ENCODE measurements at places on chromosomes 3 and 15.

DNA sequence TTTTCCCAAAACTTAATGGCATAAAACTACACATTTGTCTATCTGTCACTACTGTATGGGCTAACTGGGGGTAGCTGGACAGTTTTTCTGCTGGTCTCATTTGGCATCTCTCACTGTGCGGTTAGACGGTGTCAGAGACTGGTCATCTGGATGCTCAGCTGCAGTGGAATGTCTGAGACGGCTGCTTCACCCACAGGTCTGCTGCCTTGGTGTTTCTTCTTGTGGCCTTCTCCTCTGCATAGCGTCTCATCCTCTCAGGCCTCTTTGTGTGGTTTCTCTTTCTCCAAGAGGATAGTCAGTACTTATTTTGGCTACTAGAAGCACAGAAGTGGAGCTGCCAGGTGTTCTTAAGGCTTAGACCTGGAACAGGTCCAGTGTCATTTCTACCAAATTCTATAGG is 35.9 kb upstream of the GOLGA6L9 start:
- DNase-seq = no peak

GRCh38 chr3:99659032-99659431 is 20.6 kb downstream of the COL8A1 start:
- no peak for DNase-seq

GRCh38 chr3:79167651-79168416 is 600.0 kb downstream of the ROBO1 start:
- no peak for DNase-seq

DNA sequence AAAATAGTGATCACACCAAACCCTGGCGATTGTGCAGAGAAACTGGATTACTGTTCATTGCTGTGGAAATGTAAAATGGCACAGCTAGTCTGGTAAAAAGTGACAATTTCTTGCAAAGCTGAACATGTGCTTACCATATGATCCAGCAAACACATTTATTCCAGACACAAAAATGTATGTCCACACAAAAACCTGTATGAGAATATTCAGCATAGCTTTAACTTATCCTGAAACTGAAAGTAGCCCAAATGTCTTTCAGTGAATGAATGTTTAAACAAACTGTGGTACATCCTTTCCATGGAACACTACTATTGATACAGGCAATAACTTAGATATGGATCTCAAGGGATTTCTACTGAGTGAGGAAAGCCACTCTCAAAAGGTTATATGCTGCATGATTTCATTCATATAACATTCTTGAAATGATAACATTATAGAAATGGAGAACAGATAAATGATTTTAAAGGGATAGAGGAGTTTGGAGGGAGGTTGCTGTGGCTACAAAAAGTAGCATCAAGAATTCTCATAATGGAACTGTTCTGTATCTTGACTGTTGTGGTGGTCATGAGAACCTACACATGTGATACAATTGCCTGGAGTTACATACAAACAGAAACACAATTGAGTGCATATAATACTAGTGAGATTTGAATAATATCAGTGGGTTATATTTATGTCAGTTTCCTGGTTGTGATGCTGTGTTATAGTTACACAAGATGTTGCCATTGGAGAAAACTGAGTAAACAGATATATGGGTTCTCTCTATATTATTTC is 70.7 kb upstream of the DPH6 start:
- no peak for DNase-seq

DNA sequence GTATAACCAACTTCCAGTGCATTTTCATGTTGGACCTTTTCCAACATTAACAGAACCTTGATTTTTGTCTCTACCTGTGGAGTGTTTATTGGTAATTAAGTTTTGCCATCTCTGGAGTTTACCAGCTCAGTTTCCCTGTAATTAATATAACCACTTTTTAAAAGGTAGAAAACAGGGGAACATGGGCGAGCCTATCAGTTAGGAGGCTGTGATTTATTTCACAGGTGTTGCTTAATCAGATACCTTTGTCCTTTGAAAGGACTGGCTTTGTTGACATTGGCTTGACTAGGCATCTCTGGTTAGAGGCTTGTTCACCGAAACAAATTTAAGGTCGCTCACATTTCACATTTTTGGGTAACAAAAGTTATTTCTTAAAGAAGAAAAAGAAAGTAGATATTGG is 622 bp downstream of the NAALADL2 start:
- DNase-seq = no peak

DNA sequence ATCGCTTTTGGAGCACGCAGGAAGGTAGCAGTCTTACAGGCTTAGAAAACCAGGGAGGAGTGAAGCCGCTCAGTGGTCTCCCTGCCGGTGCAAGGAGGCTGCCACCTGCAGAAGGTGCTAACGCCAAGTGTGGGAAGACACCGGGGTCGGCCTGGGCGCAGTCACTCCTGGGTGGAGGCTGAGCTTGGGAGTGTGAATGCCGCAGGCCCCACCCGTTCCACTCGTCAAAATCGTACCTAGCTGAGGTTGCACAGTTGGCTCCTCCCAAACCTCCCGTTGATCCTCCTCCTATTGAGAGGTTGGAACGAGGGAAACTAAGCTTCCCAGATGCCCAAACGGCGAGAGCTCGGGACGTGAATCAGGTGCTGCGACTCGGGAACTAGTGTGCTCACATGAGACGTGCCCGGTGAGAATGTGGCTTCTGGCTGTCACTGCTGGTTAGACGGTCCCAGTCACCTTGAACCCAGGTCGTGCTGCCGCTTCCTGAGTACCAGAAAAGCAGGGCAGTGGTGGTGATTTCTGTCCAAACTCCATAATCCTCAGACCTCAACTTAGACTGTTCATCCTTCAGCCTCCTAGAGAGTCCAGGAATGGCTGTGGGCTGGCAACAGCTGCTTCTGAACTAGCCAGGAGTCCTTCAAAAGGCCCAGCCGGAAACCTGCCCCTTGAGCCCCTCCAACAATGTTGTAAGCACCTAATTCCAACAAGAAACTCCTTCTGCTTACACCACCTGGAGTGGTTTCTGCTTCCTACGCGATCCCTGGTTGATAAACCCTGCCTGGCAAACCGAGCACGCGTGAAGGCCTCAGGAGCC is 156.0 kb downstream of the XXYLT1 start:
- no peak for DNase-seq

Data from inflammatory macrophage (primary cell).